ENCODE measurements at places on chromosomes 4 and X.

DNA sequence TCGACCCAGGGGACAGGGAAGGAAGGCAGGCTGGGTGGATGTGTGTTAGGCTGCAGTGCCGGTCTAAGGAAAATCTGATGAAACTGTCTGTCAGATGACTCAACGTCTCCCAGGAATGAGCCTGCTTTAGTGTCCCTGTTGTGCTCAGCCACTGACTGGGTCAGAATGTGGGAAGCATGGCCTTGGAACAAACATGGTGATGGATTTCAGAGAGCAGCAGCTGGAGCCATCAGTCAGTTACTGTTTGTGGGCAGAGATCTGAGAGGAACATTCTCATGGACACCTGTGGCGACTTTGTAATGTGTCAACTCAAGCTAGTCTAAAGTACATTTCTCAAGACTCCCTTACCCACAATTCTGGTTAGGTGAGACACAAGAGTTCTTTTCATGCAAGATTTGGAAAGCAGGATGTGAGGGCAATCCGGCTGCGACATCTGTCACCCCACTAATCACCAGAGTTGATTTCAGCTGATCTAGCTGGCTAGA is 63.2 kb downstream of the ANAPC10 start:
- DNase-seq = no peak

DNA sequence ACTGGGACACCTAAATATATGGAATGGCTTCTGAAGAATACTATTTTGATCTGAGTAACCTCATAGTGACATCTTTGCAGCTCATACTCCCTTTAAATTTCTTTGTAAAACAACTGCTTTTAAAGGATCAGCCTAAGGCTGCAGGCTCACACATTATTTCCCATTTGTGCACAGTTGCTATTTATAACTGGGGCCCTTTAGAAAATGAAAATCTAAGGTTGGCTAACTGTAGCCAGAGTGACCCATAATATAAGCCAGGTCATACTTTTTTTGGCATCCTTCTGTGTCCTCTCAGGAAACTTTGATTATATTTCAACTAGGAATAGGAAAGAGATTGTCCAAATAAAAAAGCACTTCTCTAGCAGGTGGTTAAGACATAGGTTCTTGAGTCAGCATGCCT is 123.6 kb upstream of the RASGEF1B start:
- no peak for DNase-seq

DNA sequence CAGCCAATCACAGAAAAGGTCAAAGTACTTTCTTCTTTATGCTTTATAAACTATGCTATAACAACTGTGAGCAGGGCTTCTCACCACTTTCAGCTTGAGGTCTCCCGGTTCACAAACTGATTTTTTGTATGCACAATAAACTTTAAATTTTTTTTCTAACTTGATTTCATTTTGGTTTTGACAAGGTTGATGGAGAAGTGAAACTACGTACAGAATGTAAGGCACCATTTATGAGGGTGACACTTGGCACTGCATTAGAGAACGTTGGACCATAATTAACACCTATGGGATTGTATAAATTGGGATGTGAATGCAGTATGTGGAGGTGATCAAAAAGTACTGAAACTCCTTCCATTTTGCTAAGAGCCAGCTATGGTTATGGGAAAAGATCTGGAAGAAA is 857.9 kb upstream of the HTR2C start:
- no peak for DNase-seq

- no peak for DNase-seq
Observed at GRCh38 chr4:139943277-139943676, 210.7 kb downstream of the MAML3 start.

DNA sequence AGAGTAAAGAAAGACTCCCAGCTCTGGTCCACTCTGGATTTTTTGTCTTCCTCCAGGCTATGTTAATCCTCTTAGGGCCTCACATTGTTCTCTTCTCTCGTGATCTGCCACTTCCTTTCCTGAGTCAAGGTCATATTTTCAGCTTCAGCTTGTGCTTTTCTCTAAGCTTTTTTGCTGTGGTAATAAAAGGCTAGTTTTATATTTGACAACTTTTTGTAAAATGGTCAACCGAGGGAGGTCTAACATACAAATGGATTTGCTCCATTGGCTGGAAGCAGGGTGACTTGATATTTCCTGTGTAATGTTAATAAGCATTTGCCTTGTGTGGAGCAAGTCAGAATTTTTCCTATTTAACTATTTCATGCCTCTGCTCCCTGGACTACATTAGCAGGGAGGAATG is 239.7 kb downstream of the RAB28 start:
- no peak for DNase-seq

DNA sequence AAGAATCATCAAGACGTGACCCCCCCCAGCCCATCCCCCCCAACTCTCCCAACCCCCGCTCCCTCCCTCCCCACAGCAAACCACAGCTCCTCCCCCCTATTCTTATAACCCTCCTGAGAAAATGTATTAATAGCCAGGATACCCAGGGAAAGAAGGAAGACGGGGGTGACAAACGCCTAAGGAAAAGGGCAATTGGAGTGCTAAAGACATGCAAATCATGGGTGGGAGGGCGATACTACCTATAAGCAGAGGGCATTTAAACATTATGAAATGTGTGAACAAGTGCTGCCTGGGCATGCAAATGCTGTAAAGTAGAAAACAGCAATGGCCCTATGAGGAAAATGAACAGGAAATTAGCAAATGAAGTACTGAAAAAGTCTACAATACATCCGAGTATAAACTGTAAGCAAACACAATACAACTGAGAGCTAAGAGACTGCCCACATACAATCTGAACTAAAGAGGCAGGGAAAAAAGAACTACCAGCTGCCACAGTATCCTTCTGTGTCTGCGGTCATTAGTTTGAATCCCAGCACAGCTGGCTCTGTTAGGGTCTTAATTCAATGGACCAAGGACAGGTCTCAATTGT is 2.4 kb downstream of the CXXC4 start:
- DNase-seq = no peak

DNA sequence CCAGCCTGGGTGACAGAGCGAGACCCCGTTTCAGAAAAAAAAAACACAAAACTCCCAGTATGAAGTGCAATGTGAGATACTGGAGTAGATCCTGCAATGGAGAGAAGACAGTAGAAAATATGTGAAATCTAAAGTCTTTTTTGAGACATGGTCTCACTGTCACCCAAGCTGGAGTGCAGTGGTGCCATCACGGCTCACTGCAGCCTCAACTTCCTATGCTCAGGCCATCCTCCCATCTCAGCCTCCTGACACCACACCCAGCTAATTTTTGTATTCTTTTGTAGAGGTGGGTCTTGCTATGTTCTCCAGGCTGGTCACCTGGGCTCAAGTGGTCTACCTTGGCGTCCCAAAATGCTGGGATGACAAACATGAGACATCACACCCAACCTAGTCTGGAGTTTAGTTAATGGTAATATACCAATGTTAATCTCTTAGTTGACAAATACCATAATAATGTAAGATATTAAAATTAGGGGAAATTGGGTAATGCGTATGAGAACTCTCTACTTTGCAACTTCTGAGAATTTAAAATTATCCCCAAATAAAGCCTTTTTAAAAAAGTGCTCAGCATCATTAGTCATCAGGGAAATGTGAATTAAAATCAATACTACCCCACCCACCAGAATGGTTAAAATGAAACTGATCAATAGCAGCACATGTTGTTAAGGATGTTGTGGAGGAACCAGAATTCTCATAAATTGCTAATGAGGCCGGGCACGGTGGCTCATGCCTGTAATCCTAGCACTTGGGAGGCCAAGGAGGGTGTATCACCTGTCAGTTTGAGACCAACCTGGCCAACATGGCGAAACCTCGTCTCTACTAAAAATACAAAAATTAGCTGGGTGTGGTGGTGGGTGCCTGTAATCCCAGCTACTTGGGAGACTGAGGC is 15.0 kb downstream of the RBMX start:
- DNase-seq = no peak

DNA sequence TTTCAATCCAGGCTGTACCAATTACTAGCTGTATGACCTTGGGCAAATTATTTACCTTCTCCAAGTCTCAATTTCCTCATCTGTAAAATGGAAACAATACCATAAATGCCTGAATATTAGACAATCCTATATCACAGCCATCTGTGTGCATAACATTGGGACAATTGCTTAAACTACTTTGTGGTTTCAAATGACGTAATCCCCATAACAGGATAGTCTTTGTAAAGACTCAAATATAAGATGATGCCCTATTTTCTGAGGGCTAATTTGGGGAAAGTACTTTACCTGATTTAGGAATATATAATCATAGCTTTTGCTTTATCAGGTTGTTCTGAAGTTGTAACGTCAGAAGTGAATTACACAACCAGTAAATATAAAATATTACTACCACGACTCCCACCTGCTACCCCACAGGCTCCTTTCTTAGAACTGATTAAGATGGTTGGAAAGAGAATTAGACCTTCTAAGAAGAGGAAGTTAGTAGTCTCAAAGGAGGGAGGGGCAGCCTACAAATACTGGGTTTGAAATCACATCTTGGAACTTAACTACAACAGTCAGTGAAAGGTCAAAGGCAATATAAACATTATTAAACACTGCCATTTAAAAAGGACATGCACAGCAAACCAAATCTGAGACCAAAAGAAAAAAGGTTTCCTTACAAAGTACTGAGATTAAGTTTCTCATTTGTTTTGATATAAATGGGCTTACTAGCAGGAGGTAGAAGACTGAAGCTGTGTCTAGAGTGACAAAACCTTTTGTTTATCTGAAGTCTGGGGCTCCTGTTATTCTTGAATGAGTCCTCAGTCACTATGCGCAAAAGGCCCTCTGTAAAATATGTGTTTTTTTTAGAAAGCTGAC is 215.0 kb downstream of the SCFD2 start:
- no peak for DNase-seq

GRCh38 chr4:41012293-41012692 is 202.0 kb downstream of the APBB2 start:
- DNase-seq = no peak

GRCh38 chrX:97787311-97787710 is 903.6 kb downstream of the RPA4 start:
- no peak for DNase-seq

DNA sequence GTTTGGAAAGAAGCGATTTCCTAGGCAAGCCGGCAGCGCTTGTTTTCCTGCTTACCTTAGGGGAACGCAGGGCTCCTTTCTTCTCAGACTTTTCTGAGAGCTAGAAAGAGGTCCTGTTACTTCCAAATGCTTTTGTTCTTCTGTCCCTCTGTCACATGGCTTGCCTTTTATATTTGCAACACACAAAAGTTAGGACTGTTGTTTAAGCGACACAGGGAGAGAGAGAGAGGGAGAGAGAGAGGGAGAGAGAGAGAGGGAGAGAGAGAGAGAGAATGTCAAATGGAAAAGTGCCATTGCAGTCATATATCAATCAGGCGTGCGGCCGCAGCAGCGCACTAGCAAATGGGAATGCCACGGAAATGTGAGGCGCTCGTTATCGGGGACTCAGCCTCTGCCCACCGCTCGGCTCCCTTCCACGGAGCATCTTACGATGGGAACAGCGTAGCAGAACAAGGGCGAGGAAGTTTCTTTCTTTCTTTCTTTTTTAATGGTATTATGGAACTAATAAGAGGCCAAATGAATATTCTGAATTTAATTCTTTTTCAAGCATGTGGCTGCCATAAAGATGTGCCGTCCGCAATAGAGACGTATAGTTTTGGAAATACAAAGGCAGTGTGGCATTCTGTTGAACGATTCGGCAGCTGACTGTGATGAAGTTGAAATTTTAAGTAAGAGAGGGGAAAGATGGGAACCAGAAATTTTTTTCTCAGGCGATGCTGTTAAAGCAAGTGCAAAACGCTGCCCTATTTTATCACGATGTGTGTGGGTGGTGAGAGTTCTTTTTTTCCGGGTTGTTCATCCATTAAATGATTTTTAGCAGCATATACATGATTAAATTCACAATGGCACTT is at the start of gene NDP:
TSS of gene NDP (minus strand) at position 142 of the 851 bp plus-strand sequence. CDS start 14,745 bp downstream, outside the sequence.
- no peak for DNase-seq

- no peak for DNase-seq
Observed at GRCh38 chr4:48654015-48654664, 125.9 kb downstream of the FRYL start.

GRCh38 chr4:86398187-86398586 is 38.3 kb upstream of the MAPK10 start:
- no peak for DNase-seq

DNA sequence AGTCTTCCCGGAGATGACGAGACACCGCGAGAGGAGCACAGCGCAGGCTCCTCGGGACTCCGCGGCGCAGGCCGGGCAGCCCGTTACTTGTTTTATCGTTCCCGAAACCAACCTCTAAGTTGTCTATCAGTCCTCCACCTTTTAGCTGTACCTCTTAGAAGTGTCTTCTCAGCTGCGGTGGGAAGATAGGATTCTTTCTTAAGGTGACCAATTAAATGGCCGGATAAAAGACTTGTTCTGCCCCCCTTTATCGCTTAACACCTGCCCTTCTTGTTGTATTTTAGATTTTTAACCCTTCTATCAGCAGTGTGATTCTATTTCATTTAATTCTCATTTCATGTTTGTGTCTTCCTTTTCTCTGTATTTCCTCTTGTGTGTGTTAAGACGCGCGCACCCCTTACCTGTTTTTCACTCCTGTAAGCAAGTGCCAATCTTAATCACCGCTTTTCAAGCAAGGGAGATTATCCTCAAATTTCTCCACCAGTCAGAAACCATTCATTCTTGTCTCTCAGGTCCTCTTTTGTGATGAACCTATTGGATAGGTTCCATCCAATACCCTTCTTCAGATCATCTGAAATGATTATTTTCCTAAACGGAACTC is at the start of gene SLC9B2:
TSS of gene SLC9B2 (minus strand) at position 15 of the 601 bp plus-strand sequence. CDS start 9,211 bp downstream, outside the sequence.
- DNase-seq = no peak

DNA sequence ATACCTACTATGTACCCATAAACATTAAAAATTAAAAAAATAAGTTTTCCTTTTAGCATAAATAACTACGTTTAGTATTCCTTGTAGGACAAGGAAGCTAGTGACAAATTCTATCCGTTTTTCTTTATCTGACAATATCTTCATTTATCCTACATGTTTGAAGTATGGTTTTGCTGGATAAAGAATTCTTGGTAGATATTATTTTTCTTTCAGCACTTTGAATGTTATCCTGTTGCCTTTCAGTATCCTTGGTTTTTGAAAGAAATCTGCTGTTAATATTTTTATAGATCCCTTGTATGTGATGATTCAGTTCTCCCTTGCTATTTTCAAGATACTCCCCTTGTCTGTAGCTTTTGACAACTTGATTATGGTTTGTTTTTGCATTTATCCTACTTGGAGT is 76.6 kb downstream of the CASK start:
- DNase-seq = no peak

GRCh38 chr4:112818594-112818965 is 181.6 kb downstream of the LARP7 start:
- no peak for DNase-seq

GRCh38 chrX:7145454-7145853 is 2.1 kb upstream of the STS start:
- DNase-seq = no peak

DNA sequence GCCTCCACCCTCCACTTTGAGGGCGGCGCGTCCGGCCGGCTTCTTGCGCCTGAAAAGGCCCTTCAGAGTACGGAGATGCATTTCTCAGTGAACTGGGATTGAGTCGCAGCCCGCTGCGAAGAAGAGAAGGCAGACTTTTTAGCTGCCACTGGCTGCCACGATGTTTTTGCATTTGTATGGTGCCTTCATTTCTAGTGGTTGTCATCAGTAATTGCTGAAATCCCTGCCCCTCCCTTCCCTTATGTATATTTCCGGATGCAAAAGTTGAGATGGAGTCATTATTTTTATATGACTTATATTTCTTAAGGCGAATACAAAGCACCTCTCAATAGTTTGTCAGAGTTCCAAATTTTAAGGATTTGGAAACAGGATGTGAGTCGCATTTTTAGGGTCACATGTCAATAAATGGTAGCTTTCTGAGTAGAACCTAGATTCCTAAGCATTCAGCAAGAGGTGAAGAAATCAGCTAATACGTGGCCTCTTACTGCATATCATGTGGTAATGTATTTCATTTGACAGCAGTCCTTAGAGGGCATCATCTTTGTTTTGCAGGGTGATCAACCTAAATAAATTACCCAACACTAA is 658 bp downstream of the ATP6AP2 start:
- no peak for DNase-seq
